Mucosa of descending colon (tissue), 3 donors: ENCODE measurements at places on chromosomes 12 and 14. TPM values are rescaled to one million over a fixed set of nuclear protein-coding genes. Genes with fewer than 3 reads are reported as not detected.

The SIX1 gene
- total RNA-seq: 0.16 TPM

The SLC38A4 gene
- total RNA-seq: 18.6 TPM

The LRRK2 gene
- 1.6 TPM for total RNA-seq

The SYNDIG1L gene
- total RNA-seq: 0.14 TPM

The RFX4 gene
- not detected for total RNA-seq

The MIP gene
- total RNA-seq: not detected

The SLCO1B1 gene
- total RNA-seq: not detected

The DDHD1 gene
- 15.7 TPM for total RNA-seq

The LRRC10 gene
- total RNA-seq: not detected

The AKAP3 gene
- total RNA-seq: 2.0 TPM

The RD3L gene
- total RNA-seq: not detected

The COCH gene
- 1.6 TPM for total RNA-seq

The HOXC12 gene
- total RNA-seq: not detected

The NAA30 gene
- total RNA-seq: 14.1 TPM

The TMEM179 gene
- total RNA-seq: 8.4 TPM

The LRRC43 gene
- 0.19 TPM for total RNA-seq

The STYK1 gene
- total RNA-seq: 37.6 TPM

The CSRP2 gene
- total RNA-seq: 13.1 TPM

The OLR1 gene
- total RNA-seq: 0.63 TPM

The OVCH1 gene
- total RNA-seq: not detected

The KRT78 gene
- total RNA-seq: not detected

The ITGA7 gene
- 449 TPM for total RNA-seq

The RNASE13 gene
- total RNA-seq: not detected

The ADGRD1 gene
- 18.4 TPM for total RNA-seq

The MCRS1 gene
- total RNA-seq: 66.7 TPM

The DPPA3 gene
- not detected for total RNA-seq

The RNASE7 gene
- not detected for total RNA-seq

The MFAP5 gene
- 43.1 TPM for total RNA-seq

The GALNT16 gene
- 1.8 TPM for total RNA-seq

The KCNH3 gene
- not detected for total RNA-seq

The EFS gene
- 3.3 TPM for total RNA-seq

The MAP3K9 gene
- total RNA-seq: 8.8 TPM

The IFNG-AS1 gene
- not detected for total RNA-seq

The CLEC12A gene
- 2.6 TPM for total RNA-seq

The DGKA gene
- total RNA-seq: 148 TPM

The EXD2 gene
- total RNA-seq: 28.6 TPM

The GPR84 gene
- total RNA-seq: 1.7 TPM

The BIN2 gene
- total RNA-seq: 7.3 TPM

The KLHL33 gene
- 0.85 TPM for total RNA-seq

The TPPP2 gene
- total RNA-seq: not detected

The DDN gene
- not detected for total RNA-seq

The PRKAG1 gene
- total RNA-seq: 51.5 TPM

The KRT83 gene
- not detected for total RNA-seq

The ETFBKMT gene
- 6.1 TPM for total RNA-seq

The CNTN1 gene
- total RNA-seq: 6.9 TPM

The SLC25A21 gene
- total RNA-seq: 0.31 TPM

The PROX2 gene
- total RNA-seq: 0.07 TPM

The KRT75 gene
- not detected for total RNA-seq

The RNASE3 gene
- total RNA-seq: not detected

The PLXNC1 gene
- 13.2 TPM for total RNA-seq

The TMPRSS12 gene
- total RNA-seq: not detected

The TCTN2 gene
- total RNA-seq: 5.2 TPM

The MMP19 gene
- total RNA-seq: 5.0 TPM

The OTUB2 gene
- 3.5 TPM for total RNA-seq

The KRT2 gene
- total RNA-seq: not detected

The TMEM30B gene
- 26.2 TPM for total RNA-seq

The FOXG1 gene
- not detected for total RNA-seq

The DHH gene
- total RNA-seq: 0.26 TPM

The HDAC7 gene
- 33.2 TPM for total RNA-seq
